ENCODE measurements at places on chromosomes 4 and X.

DNA sequence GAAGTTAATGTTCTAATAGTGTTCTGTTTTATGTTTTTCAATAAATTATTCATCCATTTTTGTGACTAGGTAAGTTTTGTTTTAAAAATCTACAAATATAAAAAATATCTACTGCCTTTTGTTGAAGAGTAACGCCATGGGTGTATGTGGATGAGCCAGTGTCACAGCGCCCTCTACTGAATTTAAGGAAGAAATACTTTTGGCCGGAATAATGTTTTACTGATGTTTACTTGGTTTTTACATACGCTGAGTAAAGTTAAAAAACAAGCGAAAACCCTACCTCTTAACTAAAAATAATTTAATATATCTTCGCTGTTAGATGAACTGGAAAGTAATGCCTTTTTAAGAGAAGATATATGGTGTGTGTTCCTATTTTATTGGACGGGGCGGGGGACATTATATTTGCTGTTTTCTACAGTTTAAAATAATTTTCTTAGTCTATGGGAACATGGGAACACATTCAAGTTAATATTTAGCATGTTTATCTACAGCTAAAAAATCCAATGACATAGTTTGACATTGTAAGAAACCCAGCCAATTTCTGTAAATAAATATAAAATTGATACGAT, 86.1 kb downstream of the CPE start:
- peak; percentile 36 for DNase-seq

GRCh38 chr4:72577211-72577610, 8.2 kb upstream of the ADAMTS3 start:
- DNase-seq, result no peak

- peak; percentile 82 for DNase-seq
These were observed 162.3 kb upstream of the MAMLD1 start for GRCh38 chrX:150200820-150201287.

GRCh38 chrX:151397741-151398070, 700 bp downstream of the VMA21 start:
- DNase-seq, result no peak

- no peak for DNase-seq
These were observed 90.5 kb upstream of the TRIM2 start for GRCh38 chr4:153113838-153114105.

- DNase-seq, result no peak
These were observed 62.6 kb downstream of the NSUN7 start for GRCh38 chr4:40812386-40812785.

DNA sequence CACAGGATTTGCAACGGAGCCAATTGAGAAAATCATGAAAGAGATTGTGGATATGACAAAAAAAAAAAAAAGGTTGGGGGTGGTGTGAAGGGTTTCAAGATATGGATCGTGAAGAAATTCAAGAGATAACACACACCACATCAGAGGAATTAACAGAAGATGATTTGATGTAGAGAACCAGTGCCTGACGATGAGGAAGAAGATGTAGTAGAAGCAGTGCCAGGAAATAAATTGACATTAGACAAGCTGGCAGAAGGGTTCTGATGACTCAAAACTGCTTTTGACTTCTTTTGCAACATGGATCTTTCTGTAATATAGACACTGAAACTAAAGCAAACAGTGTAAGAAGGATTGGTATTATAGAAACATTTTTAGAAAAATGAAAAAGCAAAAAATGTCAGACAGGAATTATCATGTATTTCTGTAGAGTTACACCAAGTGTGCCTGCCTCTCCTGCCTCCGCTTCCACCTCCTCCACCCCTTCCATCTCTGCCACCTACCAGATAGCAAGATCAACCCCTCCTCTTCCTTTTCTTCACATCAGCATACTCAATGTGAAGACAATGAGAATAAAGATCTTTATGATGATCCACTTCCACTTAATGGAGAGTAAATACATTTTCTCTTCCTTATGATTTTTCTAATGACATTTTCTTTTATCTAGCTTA, 127.5 kb upstream of the OTUD4 start:
- DNase-seq, result no peak

GRCh38 chr4:115883231-115883630, 769.8 kb upstream of the NDST4 start:
- no peak for DNase-seq

- no peak for DNase-seq
These were observed 118.7 kb upstream of the AP1S2 start for GRCh38 chrX:15973299-15973698.

DNA sequence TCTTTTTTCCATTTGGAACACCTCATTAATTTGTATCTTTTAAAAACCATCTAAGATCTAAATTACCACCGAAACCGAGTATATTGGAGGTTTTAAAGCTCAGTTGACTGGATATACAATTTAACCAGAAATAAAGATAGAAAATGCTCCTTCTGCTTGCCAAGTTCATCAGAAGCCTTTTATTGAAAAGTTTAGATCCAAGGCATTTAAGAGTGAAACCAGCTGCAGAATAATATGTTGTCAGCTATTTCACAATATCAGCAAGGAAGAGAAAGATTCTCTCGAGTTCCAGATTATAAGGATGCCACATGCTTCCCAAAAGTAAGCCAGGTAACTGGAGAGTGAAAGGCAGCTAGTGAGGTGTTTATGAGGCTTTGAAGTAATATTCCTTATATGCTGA, 217.4 kb downstream of the DCTD start:
- DNase-seq, result no peak

GRCh38 chrX:57821703-57822387, 88.4 kb downstream of the ZXDA start:
- DNase-seq, result peak; percentile 53

GRCh38 chrX:152028579-152028978, 54.1 kb upstream of the GABRE start:
- no peak for DNase-seq

DNA sequence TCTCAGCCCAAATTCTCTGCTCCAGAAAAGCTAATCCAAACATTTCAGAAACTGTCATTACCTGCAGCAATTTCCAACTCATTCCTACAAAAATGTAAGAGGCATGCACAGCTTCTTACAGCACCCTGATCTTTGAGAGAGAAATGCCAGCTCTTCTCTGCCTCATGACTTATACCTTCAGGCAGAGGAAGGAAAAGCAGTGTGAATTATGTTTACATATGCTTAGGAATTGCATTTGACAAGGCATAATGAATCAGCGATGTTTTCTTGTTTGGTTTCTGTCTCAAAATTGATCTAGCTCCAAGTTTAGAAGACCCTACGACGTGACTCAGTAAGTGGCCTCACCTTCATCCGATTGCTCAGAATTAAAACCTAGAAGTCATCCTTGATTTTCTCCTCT, 21.8 kb upstream of the AGA start:
- no peak for DNase-seq

GRCh38 chr4:14182148-14182547, 554.6 kb upstream of the BOD1L1 start:
- no peak for DNase-seq

DNA sequence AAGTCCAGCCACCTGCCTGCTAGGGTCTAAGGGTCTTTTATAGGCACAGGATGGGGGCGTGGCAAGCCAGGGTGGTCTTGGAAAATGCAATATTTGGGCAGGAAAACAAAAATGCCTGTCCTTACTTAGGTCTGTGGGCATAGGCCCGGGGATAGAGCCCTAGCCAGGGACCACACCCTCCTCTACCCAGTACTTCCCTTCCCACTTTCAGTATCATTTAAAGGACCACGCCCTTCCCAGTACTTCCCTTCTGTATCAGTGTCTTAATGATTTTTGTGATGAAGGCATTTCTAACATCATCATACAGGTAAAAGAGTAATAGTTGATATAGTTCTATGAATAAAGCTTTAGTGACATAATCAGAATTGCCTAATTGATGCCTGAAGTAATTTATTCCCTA, 11.4 kb downstream of the BANK1 start:
- DNase-seq, result no peak

- DNase-seq, result no peak
These were observed 566.2 kb downstream of the MID1IP1 start for GRCh38 chrX:39367416-39367815.

DNA sequence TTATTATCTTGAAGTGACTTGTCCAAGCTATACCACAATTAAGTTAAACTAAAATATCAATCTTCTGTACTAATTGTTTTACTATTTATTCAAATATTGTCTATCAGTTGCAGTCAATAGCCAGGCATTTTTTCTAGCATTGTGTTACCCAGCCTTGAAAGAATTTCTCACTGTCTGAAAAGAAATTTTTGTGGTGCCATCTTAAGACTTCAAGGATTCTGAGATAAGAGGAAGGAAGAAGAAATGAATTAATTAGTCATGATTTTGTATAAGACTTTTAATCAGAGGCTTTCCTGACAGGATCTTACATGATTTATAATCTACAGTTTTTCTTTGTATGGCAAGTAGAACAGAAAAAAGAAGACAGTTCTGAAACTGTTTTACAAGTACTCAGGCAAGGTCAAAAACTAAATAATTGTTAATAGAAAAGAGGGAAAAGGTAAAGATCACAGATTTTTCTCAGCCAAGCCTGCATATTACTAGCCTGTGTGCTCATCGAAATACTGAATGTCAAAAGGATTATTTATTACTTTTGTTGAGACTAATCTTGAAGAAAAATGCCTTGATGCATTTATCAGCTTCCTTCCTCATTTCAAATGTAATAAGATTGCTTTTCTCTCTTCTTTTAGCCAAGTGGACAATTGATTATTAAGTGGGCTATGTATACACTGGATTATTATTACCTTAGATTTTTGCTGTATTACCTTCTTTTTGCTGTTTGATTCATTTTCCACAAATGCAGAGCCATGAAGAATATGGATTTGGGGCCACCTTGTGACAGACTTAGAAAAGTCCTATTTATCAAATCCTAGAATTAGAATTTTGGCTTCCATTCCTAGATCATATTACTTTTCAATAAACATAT, 53.8 kb downstream of the CXCL1 start:
- no peak for DNase-seq

DNA sequence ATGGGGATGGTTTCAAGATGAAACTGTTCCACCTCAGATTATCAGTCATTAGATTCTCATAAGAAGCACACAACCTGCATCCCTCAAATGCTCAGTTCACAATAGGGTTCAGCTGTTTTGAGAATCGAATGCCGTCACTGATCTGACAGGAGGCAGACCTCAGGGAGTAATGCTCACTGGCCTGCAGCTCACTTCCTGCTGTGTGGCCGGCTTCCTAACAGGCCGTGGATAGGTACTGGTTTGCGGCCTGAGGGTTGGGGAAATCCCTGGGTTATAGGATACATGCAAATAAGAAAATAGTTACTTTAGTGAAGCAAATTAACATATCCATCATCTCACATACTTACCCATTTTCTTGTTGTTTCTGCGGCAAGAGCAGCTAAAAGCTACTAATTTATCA, 160.4 kb downstream of the MAD2L1 start:
- DNase-seq, result no peak

GRCh38 chr4:2318476-2318875, 56.6 kb upstream of the MXD4 start:
- DNase-seq, result no peak

DNA sequence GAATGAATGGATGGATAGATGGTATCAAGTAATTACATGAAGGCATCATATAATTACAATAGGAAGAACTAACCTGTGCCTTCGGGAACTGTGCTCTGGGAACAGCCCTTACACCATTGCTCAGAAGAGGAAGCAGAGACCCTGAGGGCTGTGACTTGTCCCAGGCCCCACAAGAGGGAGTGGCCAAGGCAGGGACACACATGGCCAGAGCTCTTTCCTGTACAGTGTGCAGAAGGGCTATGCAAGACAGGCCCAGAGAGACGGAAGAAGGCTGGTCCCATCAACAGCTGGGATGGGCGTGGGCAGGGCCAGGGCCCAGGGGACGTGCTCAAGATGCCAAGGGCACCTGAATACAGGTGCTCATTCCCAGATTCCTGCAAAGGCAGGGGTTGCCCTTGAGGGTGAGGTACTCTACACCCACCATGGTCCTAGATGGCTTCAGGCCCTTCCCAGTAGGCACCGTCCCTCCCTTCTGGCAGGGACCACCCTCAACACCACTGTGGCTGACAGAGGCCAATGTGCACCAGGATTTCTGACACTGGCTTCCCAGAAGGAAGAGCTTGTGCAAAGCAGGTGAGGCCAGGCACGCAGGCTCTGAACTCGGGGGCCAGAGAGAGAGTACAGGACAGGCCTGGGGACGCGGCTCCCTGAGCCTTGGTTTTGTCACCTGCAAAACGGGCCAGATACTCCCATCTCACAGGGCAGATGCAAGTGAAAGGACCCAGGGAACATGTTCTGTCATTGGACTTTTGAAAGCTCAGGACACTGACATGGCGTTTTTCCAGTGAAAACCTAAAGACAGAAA, 1.7 kb downstream of the EVC2 start:
- no peak for DNase-seq

Data from urothelium cell line (cell line).